ENCODE measurements at places on chromosomes 1 and 21.

DNA sequence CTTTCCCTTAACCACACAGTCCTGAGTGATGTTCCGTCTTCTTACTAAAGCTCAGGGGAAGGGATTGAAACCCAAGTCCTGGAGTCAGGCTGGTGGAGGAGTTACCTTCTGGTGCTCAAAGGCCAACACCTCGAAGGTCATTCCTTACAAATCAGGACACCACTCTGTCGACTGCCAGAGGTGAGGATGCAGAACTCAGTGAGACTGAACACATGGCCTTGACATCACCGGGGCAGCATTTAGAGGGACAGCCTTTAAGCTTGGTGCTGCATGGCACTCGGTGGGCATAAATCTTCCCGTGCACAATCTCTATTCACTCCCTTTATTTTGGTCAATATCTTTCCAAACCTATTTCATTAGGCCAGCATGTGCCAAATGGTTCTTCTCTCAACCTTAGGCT is 130.9 kb downstream of the ASTN1 start:
- no peak for DNase-seq

- DNase-seq = no peak
Observed at GRCh38 chr1:114522264-114522575, 11.2 kb upstream of the TRIM33 start.

DNA sequence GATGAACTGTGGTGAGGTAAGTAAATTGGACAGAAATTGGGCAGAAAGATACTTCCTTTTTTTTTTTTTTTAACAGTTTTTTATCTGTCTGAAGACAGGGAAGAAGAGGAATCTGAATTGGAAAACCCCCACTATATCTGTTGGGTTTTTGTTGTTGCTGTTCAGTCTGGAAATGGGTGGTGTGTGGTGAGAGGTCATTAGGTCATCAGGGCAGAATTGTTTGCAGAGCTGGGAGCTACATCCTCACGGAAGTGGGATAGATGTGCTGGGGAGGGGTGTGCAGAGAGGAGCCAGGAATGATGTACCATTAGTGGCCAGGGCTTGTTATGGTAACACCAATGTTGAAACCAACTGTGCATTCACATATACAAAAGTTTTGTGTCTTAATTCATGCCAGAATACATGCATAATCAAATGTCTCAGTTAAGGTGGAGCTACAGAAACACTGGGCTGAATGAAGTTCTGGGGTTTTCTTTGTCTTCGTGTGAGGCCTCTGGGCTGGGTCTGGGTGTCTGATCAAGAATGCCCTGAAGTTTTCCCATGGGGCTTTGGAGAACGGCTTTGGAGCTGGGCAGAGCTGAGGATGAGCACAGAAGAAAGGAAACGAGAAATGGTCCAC is 12.4 kb downstream of the USP25 start:
- no peak for DNase-seq

DNA sequence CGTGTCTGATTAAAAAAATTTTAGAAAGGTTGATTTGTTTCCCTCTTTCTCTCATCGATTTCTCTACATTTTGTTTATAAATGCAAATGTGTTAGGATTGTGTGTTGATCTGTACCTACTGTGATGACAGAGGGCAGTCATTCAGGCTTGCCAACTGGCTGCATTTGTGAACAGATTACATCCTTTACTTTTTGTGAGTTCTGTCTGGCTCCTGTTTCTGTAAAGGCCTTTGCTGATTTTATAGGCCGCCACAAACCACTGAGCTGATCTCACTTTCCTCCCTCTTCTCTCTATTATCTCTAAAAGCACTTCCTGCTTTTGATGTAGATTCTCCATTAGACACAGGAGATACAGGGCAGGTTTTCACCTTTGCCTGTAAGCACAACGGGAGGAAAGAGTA is 106.8 kb downstream of the ESRRG start:
- DNase-seq = no peak

DNA sequence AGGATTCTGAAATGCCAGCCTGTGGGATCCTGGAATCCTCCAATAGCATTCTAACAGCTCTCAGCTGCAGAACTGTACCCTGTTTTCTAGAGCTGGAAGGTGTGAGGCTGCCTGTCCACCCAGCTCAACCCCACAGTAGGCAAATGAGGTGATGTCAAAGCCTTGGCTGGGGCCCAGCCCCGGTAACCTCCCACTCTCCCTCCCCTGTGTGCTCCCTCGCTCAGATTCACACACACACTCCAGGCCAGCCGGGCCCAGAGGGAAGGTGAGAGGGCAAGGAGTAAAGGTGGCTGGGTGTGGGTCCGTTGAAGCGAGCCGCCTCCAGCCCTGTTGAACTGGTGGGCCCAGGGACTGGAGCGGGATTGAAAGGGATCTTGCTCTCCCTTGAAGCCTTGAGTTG is at the start of gene BSND:
TSS of gene BSND (plus strand) at position 257 of the 400 bp plus-strand sequence. CDS start 254 bp downstream, outside the sequence.
- no peak for DNase-seq

GRCh38 chr1:38194472-38194871 is 147.9 kb upstream of the POU3F1 start:
- no peak for DNase-seq

- no peak for DNase-seq
Observed at GRCh38 chr1:98929437-98929836, 75.2 kb downstream of the PLPPR5 start.

DNA sequence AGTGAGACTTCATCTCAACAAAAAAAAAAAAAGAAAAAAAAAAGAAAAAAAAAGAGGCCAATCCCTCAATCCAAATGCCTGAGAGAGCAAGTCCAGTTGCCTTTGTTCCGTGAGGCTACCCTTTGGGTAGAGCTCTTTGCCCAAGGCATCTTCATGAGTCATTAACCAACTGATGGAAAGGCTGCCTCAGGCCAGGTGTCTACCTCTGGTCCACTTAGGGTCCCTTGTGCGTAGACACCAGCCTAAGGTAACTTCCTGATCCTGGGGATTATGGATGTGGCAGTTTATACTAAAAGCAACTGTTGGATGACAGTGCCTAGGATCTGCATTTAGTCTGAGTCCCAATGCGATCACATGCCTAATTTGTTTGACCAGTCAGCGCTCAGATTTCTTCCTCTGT is 20.7 kb upstream of the ZNF326 start:
- no peak for DNase-seq

GRCh38 chr21:18759751-18760161 is 356.2 kb upstream of the TMPRSS15 start:
- DNase-seq = no peak

GRCh38 chr1:64934878-64935275 is 31.5 kb downstream of the JAK1 start:
- no peak for DNase-seq

- no peak for DNase-seq
Observed at GRCh38 chr1:29360768-29361167, 124.4 kb downstream of the PTPRU start.

GRCh38 chr1:21115098-21115760 is 61.5 kb downstream of the EIF4G3 start:
- no peak for DNase-seq

DNA sequence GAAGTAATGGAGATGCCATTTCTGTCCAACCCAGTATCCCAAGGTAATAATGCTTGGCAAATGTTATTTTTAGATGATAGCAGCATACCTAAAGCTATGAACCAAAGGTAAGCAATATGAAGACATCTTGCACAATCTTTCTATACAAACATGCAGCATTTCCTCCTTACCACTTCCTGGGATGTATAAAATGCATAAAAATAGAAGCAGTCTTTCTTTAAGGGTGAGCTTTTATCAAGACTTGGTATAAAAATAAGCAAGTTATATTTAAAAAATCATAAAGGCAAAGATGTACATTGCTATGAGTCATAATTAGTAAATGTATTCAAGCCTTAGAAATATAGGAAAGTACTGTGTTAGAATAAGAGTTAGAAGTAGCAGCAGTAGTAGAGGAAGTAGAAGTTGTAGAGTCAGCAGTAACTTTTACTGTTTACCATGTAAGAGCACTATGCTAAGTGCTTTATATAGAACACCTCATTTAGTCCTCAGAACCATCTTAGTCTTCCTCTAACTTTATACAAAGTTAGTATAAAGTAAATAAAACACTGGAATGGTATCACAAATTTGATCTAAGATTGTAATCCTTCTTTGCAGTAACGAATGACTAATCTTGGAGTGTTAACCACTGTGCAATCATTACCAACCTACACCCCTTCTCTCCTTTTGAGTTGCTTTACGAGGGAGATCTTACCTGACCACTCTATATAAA is 371.3 kb downstream of the VAV3 start:
- DNase-seq = no peak

DNA sequence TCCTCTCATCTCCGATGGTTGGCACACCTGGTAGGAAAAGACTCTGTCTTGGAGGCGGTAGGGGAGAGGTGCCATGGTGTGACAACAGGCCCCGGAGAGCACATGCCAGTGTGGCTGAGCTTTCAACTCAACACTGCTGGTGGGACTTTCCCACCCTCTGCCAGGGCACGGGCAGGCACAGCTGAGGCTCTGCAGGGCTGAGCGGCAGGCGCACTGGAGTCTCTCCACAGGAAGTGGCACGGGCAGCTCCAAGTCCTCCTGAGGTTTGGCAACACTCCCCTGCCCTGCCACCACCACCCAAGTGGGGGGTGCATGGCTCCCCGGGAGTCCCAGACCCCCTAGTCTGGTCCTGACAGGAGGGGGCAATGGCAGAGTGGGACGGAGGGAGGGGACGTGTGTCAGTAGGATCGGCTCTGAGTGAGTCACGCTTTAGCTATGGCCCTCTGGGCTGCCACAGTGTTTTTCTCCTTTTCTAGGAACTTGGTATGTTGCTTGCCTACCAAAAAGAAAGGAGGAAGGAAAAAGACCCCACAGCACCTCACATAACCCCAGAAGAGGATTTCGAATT is 27.3 kb upstream of the EVA1B start:
- DNase-seq = peak; percentile 48

All from activated CD4-positive, alpha-beta memory T cell treated with anti-CD3 and anti-CD28 coated beads, Interleukin-2, amount 10 ng/mL, durations not matched to agents 7 days and 5 days (primary cell).